ENCODE measurements at places on chromosomes 3 and 15.

- no peak for DNase-seq
These were observed 27.4 kb downstream of the NKIRAS1 start for GRCh38 chr3:23889386-23889785.

- DNase-seq: no peak
These were observed 5.3 kb downstream of the EIF4A2 start for GRCh38 chr3:186788482-186789370.

GRCh38 chr3:38755130-38755529 lies 60.9 kb downstream of the SCN10A start:
- DNase-seq: no peak

- no peak for DNase-seq
These were observed 1.2 kb downstream of the CLSTN2 start for GRCh38 chr3:139935866-139936817.

- no peak for DNase-seq
These were observed 3.0 kb downstream of the MYEF2 start for GRCh38 chr15:48175126-48175525.
